Stimulated activated CD8-positive, alpha-beta memory T cell treated with anti-CD3 and anti-CD28 coated beads, Interleukin-4, amount 100 ng/mL, for 4 hours (primary cell): ENCODE measurements at places on chromosomes 2 and 18.

- DNase-seq = no peak
Observed at GRCh38 chr2:151097895-151098294, 163.8 kb downstream of the RBM43 start.

DNA sequence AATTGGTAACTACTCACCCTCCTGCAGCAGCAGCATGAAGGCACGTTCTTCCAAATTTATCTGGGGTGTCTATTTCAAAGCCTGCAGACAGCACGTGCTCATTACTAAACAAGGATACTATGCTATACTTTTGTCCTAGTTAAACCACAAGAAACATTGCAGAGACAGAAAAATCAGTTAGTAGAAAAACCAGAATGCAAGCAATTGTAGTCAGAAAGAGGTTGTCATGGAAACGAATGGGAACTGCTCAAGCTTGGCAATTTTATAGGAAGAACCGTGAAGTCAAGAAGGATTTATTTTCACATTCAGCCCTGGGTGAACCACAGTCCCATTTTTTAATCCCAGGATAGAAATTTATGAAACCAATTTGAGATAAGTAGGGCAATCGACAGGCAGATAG, 162.2 kb upstream of the PGAP1 start:
- no peak for DNase-seq

- DNase-seq = no peak
Observed at GRCh38 chr2:173238385-173238784, 116.3 kb upstream of the CDCA7 start.

GRCh38 chr2:9767656-9768281, 75.5 kb upstream of the TAF1B start:
- DNase-seq = no peak

DNA sequence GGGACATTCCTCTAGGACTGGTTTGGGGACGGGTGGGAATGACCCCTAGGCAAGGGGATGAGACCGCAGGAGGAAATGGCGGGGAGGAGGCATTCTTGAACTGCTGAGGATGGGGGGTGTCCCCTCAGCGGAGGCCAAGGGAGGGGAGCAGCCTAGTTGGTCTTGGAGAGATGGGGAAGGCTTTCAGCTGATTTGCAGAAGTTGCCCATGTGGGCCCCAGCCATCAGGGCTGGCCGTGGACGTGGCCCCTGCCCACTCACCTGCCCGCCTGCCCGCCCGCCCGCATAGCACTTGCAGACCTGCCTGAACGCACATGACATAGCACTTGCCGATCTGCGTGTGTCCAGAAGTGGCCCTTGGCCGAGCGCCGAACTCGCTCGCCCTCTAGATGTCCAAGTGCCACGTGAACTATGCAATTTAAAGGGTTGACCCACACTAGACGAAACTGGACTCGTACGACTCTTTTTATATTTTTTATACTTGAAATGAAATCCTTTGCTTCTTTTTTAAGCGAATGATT, 4.9 kb downstream of the INHBB start:
- DNase-seq = no peak

DNA sequence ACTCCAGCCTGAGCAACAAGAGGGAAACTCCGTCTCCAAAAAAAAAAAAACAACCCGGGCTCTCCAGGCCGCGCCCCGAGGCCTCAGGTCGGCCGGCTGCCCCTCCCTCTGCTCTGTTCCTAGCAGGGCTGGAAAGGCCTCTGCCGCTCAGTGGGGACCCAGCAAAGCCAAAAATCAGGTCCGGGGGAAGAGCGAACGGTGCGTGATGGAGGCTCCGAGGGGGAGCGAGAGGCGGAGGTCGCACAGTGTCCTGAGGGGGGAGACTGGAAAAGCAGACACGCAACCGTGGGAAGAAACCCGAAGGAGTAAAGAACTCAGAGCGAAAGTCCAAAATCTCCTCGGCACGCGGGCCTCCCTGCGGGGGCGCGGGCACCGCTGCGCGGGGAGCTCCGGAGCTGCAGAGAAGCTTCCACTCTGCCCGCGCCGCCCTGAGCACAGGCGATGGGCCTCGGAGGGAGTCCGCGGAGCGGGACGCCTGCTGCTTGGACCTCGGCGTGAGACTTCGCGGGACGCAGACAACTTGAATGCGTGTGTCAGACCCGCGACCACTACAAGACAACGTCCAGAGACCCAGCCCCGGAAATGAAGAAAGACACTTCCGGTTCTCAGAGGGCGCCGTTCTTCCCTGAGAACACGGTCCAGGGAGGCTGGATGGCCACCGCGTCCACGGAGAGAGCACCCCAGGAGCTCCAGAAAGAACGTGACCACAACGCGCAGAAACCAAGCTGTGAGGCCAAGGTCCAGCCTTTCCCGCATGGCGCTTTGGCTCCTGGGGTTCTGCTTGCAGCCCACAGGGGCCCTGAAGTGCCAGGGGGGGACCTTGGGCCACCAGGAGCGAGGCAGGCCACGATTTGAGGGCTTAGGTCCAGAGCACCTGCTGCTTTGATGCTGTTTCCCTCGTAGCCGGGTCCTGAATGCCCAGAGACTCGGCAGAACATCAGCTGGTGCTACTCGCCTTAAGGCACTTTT, 219.8 kb downstream of the DPP10 start:
- DNase-seq = no peak

GRCh38 chr2:159125858-159126257, 157.4 kb downstream of the TANC1 start:
- DNase-seq = no peak

GRCh38 chr2:84799772-84800171, 81.1 kb downstream of the TRABD2A start:
- no peak for DNase-seq

DNA sequence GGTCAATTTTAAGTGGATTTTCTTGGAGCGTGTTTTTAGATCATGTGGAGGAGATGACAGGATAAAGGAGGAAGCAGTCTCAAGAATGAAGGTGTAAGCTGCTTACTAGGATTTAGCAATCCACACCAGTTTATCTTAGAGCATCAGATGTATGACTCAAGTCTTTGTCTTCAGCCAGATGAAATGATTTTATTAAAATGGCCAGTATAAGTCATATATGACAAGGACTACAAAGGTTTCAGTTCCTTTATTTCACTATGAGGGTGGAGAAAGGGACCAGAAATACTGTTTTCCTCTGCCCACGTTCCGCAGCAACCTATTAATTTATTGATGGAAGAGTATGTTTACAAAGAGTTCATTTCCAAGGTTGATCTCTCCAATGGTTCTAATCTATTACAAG, 970.5 kb upstream of the SLC39A10 start:
- DNase-seq = no peak

- DNase-seq = no peak
Observed at GRCh38 chr2:25808006-25808383, 70.3 kb downstream of the ASXL2 start.

DNA sequence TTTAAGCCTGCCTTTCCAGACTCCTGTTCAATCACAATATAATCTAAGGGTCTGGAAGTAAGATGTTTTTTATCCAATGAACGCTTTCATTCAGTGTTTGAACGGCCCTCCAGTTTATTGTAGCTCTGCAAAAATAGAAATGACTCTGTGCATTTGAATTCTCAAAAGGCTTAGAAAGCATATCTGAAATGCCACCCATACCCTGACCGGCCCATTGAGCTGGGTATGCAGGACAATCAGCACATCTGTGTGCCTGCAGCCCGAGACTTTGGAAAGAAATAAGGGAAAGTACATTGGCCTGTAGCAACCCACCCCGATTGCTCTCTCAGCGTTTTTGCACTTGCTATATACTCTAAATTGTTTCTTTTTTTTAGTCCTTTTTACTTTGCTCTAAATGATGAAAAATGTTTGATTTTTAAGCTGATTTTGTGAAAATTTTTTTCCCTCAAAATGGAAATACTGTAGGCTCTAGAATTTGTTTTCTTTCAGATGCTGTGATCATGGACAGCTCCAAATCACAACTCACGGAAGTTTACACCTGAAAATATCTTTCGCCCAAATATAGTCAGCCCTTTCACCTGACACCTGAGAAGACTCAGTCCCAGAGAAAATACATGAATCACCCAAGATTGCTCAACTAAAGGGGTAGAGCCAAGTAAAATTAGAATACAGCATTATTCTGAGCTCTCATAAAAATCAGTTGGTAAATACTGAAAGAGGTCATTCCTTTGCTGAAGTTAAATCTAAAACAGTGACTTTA, 194.5 kb upstream of the SIX3 start:
- no peak for DNase-seq

- DNase-seq = no peak
Observed at GRCh38 chr2:42186366-42186765, 17.2 kb downstream of the EML4 start.

- no peak for DNase-seq
Observed at GRCh38 chr2:217995731-217996231, 7.0 kb downstream of the TNS1 start.

DNA sequence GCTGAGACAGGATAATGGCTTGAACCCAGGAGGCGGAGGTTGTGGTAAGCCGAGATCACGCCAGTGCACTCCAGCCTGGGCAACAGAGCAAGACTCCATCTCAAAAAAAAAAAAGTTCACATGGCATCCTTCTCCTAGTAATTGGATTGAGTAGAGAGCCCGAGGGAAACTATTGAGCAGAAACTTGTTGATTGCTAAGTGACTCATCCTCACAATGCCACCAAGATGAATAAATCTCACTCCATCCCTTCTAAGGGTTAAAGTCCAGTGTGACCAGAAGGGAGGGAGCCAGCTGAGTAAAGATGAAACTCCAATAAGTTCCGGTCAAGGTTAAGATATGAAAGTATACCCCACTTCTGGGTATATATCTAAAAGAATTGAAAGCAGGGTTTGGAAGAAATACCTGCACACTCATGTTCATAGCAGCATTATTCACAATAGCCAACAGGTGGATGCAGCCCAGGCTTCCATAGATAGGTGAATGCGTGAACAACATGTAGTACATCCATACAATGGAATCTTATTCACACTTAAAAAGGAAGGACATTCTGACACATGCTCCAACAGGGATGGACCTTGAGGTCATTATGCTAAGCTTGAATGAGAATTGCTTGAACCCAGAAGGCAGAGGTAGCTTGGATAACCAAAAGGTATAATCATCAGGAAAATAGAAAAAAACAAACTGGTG, 13.0 kb upstream of the FHL2 start:
- DNase-seq = no peak

GRCh38 chr2:64626146-64626809, 27.4 kb downstream of the SERTAD2 start:
- no peak for DNase-seq
